Hypothalamus (tissue), 51 donors: ENCODE measurements at places on chromosomes 5 and 9.

- DNase-seq: no peak
Measured at GRCh38 chr5:78912085-78912771, 72.9 kb downstream of the ARSB start.

- no peak for DNase-seq
Measured at GRCh38 chr5:162654661-162655405, 587.3 kb downstream of the GABRG2 start.

- no peak for DNase-seq
Measured at GRCh38 chr5:139222346-139222745, 24.2 kb upstream of the SIL1 start.

DNA sequence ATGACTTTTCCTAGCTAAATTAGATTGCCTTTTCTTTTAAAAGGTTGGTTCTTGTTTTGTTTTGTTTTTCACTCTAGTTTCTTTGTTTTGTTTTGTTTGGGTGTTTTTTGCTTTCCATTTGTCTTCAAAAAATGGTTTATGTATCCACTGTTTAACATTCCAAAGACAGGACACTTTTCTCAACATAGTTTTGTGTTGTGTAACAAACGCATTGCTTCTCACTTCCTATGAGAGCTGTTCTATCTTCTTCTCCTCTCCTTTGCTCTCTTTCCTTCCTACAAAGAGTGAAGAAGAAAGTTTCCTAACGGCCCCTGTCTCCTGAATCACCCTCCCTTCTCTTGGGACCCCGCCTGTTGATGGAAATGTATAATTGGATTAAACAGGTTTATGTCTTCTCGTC is 539.7 kb downstream of the ACTL7B start:
- DNase-seq: no peak

GRCh38 chr9:121447321-121447834 is 52.3 kb downstream of the GGTA1 start:
- DNase-seq: no peak

DNA sequence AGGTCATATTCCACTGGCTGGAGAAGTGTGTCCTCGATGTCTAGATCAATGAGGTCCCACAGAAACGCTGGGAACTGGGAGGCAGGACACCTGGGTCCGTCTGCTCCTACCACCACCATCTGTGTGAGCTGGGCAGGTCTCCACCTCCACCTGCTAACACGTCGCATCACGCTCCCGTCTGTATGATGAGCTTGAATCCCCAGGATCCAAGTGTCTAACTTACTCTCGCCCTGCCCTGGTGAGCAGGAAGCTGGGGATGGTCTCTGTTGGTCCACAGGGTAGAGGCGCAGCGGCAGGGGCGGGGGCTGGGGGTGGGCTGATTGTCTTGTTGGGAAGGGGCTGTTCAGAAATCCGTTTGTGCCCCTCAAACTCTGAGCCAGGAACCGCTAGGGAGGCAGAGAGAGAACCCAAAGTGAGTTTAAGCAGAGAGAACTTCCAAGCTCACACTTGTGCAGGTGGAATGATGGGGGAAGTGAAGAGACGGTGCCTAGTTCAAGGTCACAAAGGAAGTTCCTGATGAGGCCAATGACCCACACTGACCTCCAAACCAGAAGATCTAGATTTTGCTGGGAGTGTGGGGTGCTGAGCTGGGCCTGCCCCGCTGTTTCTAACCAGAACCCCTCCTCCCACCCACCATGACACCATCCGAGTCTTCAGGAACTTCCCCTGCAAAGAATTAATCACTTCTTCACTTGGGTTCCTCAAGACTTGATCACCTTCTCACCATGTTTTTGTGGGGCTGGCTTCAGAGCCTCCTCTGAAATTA is 21.1 kb downstream of the ORM2 start:
- DNase-seq: no peak

- DNase-seq: no peak
Measured at GRCh38 chr5:22354956-22355355, 498.2 kb downstream of the CDH12 start.

DNA sequence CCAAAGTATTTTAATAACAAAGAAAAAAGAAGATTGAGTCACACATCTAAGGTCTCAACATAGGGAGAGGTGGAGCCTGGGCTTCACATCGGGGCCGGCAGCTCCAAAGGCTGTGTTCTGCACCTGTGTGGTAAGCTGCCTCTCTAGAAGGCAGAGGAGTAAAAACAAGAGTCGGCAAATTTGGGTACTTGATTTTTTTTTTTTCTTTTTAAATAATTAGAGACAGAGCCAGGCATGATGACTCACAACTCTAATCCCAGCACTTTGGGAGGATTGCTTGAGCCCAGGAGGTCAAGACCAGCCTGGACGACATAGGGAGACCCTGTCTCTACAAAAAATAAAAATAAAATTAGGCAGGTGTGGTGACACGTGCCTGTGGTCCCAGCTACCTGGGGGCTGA is 4.7 kb downstream of the URM1 start:
- no peak for DNase-seq
